ENCODE measurements at places on chromosomes 1 and 21.
A peak's percentile ranks its signal among the peaks of the same experiment; 100 is the strongest.

- no peak for DNase-seq
Measured at GRCh38 chr1:191260056-191260455, 782.4 kb upstream of the BRINP3 start.

- DNase-seq: no peak
Measured at GRCh38 chr1:114319418-114319817, 165.7 kb upstream of the SYT6 start.

DNA sequence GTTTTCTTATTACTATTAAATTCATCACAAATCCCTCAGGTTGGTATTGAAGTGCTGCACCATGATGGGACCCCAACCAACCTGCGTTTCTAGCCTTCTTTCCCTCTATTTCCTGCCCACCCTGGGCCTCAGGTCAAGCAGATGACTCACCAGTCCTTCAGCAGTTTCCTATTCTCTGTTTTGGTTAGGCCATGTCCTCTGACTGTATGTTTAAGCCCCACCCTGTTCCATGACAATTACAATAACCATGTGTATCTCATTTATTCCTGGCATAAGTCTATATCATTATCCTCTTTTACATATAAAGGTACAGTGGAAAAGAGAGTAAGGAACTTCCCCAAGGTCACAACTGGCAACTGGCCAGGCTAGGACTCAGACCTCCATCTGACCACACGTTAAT, 5.3 kb upstream of the FAM78B start:
- DNase-seq: no peak

- DNase-seq: no peak
Measured at GRCh38 chr1:201091256-201091655, 21.0 kb downstream of the CACNA1S start.

GRCh38 chr1:27379564-27380122, 3.5 kb downstream of the CD164L2 start:
- DNase-seq: no peak

- DNase-seq: no peak
Measured at GRCh38 chr1:185500001-185500626, 183.1 kb upstream of the IVNS1ABP start.

- DNase-seq: no peak
Measured at GRCh38 chr1:25182629-25183028, 49.7 kb downstream of the SYF2 start.

GRCh38 chr1:235883261-235883927, 16.7 kb upstream of the LYST start:
- peak; percentile 92 for DNase-seq

DNA sequence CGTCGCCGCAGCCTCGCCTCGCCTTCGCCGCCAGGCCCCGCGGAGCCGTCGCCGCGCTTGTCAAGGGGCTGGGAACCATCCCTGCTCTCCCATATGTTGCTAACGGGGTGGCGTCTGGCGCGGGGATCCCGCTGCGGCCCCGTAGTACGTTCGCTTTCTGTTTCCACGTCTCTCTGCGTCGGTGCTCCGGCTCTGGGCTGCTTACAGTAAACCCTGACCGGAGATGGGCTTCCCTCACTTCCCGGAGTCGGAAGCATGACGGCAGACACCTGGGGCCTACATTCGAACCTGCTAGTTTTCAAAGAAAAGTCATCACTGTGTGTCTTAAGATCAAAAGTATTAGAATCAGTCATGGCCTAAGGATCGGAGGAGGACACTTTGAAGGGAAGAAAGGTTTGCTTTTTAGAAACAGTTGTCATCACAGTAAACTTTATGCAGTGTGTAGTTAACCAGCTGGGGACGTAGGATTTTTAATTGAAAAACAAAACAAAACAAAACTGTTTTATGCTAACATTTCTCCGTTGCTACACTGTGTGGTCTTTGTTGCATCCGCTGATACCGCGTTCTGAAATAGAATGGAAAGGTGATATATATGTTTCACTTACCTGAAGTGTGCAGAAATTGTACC, 69.0 kb downstream of the SLC35A3 start:
- peak; percentile 38 for DNase-seq

DNA sequence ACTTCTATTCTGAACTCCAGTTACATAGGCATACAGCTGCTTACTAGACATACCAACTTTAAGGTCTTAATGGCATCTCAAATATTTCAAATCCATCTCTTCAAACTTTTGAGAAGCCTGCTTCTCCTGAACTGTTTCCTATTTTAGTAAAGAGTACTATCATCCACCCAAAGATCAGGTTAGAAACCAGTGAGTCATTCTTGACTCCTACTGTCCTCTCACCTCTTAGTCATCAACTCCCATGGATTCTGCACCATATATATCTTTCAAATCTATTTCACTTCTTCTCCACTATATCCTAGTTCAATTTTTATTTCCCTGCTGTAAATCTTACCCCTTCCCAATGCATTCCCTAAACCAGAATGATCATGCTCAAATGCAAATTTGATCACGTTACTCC, 18.1 kb upstream of the BEND5 start:
- DNase-seq: no peak

DNA sequence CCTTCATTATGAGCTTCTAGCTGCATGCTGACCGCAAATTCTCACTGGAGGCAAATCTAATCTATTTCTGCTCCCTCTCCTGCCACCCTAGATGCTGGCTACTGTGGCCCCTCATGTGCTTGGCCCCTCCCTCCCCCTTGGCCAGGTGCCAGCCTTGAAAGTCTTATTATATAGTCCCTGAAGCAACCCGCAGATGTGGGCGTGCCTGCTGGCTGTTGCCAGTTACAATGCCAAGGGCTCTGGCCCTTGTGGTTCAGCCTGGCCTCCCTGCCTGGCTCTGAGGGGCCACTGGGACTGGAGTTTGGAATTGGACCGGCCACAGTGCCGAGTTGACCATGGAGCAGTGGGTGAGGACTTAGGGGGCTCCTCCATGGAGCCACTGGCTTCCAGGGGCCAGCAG, 78.9 kb upstream of the ACTRT2 start:
- no peak for DNase-seq

GRCh38 chr1:91697416-91697815, 188.5 kb downstream of the TGFBR3 start:
- no peak for DNase-seq

DNA sequence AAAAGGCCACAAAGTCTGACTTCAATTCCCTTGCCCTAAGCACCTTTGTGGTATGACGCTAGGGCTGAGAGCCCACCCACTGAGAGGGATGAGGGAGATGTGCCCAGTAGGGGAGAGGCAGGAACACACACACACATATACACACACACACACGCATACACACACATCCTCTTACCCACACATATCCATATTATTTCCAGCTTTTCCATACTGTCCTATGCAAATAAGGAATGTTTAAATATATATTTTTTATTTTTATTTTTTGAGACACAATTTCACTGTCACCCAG, 3.0 kb downstream of the RAB25 start:
- DNase-seq: no peak

GRCh38 chr1:23559136-23559984, at the start of gene ID3:
Gene ID3 (minus strand): TSS chr1:23559501. CDS start chr1:23559426, 75 bp downstream.
- DNase-seq: peak; percentile 73

GRCh38 chr1:167541610-167542009, 12.0 kb downstream of the CREG1 start:
- no peak for DNase-seq

DNA sequence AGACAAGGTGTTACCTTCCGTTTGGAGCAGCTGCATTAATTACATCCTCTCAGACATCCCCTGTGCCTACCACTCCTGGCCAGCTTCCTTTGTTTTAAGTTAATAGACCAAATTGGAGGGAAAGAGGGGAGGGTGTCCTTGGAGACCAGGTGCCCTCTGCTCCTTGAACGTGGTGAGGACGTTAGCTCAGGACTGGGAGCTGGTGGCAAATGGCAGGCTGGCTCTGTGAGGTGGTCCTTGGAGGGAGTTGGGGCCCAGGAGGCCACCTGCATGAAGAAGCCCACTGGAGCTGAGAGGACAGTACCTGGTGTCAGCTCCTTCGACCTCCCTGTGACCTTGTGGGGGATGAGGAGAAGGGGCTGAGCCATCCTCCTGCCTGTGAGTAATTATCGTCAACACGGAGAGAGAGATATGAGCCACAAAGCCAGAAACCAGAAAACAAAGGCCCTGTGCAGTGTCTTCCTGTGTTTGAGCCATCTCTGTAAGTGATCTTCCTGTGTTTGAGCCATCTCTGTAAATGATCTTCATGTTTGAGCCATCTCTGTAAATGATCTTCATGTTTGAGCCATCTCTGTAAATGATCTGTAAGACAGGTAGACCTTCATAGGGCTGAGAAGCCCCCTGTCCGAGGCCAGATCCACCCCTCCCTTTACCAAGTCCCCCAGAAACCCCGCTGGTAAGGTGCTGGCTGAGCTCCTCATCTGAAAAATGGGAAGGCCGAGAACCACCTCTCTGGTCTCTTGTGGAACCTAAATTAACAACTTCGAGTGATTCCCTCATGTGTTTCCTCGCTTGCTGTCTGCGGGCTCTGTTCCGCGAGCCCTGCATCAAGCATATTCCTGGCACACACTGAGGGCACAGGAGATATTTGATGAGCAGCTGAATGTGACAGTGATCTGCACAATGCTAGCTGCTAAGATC, 126.0 kb downstream of the CAMTA1 start:
- DNase-seq: no peak

DNA sequence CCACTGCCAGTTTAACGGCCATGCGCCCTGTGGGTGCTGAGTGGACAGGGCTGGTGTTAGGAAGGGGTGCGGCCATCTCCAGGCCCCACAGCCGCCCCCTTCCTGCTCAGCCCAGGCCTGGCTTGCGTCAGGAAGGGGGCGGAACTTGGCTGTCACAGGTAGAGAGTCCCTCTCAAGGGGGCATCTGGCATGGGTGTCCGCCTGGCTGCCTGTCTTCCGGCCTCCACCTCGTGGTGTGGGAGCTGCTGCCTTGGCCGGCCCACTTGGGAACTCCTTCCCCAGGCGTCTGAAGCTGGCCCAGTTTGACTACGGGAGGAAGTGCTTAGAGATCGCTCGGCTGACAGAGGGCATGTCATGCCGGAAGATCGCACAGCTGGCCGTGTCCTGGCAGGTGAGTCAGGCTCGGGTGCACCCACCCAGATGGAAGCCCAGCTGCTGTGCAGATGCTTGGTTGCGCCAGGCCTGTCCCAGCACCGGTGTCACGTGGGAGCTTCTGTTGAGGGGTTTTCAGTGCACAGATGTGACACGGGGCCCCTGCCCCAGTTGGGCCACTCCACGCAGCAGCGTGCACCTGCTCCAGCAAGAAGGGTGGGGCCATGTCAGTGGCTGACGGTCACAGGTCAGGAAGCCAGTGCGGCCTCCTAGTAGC, 9.1 kb upstream of the ATAD3B start:
- no peak for DNase-seq

DNA sequence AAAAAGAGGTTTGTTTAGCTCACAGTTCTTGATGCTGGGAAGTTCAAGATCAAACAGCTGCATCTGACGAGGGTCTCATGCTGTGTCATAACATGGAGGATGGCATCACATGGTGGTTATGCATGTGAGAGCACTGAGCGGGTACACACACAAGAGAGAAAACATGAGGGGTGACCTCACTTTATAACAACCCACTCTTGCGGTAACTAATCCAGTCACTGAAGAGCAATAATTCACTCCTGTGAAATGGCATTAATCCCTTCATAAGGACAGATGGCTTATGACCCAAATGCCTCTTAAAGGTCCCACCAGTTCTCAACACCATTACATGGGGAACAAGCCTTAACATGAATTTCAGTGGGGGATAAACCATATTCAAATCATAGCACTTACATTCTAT, 23.2 kb upstream of the CHIT1 start:
- peak; percentile 31 for DNase-seq

DNA sequence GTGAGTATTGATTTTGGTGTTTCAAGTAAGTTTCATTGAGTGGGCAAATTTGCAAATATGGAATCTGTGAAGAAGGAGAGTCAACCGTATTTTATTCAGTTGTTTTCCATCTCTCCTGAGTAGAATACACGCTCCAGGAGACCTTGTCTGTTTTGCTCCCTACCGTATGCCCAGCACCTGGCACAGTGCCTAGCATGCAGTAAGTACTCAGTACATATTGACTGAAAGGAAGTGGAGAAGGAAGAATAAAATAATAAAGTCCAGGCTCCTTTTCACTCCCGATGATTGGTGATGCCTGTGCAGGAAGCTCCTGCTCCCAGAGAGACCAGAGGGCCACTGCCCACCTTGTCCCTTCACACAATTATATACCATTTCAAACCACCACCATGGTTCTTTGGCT, 59.4 kb upstream of the NEK2 start:
- no peak for DNase-seq

DNA sequence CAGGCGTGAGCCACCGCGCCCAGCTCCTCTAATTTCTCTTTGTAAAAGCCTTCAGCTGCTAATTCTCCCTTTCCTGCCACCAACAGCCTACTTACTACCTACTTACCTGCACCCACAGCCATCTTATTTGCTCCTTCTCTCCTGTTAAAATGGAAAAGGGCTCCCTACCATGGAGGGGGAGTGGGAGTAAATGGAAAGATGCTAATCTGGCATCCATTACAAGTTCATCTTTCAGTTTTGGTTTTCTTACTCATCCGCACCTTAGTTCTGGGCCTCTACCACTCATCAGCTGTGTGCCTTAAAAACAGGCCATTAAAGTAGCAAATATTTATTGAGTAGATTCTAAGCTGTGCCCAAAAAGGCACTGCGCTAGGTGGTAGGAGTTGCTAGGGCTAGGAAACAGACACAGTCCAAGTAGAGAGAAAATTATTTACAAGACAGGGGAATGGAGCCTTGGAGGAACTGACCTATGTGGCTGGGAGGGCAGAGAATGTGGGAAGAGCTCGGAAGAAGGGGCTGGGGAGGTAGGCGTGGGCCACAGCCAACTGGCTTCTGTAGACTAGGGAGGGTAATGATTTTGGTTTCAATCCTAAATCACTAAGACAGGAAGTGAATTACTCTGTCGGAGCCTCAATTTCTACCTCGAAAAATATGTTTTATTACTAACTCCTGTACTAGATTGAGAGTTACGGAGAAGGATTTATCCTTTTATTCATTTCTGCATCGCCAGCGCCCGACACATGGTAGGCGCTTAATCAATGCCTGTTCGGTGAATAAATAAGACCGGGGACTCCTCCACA, 685 bp upstream of the DDI2 start:
- DNase-seq: no peak

DNA sequence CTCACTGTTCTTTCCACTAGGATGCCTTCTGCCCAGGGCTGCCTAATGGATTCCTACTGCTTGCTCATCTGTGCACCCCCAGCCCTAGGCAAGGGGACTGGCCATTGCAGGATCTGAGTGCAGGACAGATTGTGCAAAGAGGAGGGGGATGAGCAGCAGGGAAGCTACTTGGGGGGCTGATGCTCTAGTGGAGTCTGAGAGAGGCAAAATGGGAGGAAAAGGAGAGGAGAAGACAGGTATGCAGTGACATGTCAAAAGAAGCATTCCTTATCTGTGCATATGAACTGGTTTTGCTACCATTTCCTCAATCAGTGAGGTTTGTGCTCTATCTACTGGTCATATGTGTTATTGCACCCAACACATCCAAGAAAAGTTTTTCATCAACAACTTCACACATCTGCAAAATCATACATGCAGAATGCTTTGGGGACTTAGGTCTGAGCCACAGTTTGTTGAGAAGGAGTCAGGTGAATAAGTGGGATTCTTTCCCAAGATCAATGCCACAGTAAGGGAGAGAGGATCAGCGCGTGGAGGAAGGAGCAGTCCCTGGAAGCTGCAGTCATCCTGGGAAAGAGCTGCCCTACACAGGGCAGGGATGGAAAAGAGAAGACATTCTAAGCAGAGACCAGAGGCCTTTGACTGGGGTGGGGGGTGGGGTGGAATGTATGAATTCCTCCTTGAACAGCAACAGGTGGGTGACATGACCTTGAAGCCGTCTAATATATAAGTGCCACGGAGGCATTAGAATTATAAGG, 14.4 kb downstream of the SLC5A9 start:
- DNase-seq: peak; percentile 10

- no peak for DNase-seq
Measured at GRCh38 chr1:53417074-53417511, 42.1 kb upstream of the DMRTB1 start.
